ENCODE measurements at places on chromosomes 7 and 10.

- DNase-seq: no peak
Observed at GRCh38 chr7:6221340-6222319, 50.8 kb downstream of the CYTH3 start.

DNA sequence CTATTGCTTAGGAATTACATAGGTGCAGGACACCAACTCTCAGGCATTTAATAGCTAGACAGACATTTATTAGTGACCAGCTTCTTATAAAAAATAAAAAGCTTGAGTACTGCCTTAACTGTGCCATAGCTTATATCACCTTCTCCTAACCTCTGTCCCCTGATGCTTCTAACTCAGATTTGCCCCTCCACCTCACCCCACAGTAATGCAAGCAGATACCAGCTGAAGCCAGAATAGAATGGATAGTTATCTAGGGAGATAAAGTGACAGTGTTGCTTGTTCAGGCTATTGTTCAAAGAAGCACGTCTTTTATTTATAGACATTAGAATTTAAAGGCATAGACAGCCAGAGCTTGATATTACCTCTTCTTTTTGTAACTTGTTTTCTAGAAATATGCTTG, 99.6 kb upstream of the GLCCI1 start:
- no peak for DNase-seq

GRCh38 chr7:132263151-132263550, 313.1 kb downstream of the PLXNA4 start:
- no peak for DNase-seq

GRCh38 chr7:30838008-30838407, 66.8 kb downstream of the MINDY4 start:
- DNase-seq: no peak

DNA sequence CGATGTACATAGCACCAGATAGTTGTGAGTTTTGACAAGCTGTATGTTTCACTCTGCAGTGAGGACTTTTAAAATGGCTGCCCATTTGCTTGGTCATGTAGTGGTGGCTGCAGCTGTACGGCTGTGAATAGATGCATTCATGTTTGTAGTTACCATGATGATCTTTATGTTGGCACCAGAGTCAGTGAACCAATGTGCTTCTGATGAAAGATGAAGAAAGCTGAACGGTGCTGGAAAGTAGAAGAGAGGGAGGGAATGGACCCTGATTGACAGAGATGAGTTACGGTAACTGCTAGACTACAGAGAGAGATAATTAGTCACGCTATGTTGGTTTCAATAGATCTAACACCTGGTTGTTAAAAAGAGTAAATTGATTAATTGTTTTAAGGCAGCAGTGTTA, 256.8 kb downstream of the CELF2 start:
- no peak for DNase-seq

- DNase-seq: no peak
Observed at GRCh38 chr10:110317866-110318850, 13.4 kb upstream of the SMNDC1 start.

All from kidney epithelial cell (primary cell).